ENCODE measurements at places on chromosomes 5 and 9.
A peak's percentile ranks its signal among the peaks of the same experiment; 100 is the strongest.

- DNase-seq, result no peak
Measured at GRCh38 chr5:5941486-5941885, 436.9 kb downstream of the MED10 start.

DNA sequence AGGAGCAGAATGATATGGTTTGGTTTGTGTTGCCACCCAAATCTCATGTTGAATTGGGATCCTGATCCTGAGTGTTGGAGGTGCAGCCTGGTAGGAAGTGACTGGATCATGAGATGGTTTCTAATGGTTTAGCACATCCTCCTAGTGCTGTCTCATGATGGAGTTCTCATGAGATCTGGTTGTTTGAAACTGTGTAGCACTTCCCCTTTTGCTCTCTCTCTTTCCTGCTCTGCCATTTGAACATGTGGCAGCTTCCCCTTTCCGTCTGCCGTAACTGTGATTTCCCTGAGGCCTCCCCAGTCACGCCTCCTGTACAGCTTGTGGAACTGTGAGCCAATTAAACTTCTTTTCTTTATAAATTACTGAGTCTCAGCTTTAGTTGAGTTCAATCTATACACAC lies 756.8 kb upstream of the CDH6 start:
- no peak for DNase-seq

DNA sequence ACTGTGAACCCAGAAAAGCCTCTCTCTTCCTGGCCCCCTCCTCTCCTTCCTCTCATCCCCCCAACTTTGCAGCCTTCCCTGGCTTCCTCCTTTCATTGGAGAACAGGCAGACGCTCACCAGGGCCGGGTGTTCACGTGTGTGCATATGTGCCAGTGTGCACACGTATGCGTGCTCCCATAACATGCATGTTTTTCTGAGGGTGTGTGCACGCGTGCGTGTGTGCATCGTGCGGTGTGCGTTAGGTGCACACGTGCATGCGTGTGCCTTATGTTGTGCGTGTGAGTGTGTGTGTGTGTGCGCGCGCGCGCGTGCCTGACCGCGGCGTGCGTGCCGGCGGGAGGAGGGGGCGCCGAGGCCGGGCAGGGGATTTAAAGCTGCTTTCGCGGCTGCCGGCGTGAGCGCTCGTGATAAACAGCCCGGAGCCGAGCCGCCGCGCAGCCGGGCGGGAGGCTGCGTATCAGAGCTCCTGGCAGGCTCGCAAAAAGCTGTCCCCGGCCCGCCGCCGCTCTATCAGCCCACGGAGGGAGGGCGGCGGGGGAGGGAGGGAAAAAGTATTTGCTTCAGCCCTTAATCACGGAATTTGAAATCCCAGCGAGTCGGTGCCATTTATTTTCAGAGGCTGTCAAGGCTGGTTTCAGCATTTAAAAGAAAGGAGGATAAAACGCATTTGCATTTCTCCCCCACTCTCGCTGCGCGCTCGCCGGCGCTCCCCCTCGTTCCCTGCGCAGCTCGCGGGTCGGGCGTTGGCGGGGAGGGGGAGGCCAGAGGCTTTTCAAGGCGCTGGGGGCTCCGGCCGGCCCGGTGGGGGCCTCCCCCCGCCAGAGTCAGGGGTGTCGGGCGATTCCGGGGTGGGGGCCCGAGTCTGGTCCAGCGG lies 183.9 kb downstream of the C9orf50 start:
- DNase-seq, result peak; percentile 17

DNA sequence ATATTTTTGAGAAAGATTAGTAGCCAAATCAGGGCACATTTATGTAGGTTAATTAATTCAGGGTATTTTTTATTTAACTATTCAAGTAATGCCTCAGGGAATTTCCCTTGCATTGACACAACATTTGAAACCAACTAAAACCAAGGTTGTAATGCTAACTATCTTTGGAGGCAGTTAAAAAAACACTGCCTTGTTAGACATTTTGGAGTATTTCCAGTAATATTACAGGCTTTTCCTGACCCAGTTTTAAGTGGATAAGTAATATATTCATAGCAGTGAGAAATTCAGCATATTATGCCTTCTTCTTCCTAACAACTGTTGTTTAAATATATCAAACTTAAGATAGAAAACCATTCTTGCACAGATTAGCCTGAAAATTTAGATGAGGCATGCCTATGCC lies 175.1 kb downstream of the TMC1 start:
- no peak for DNase-seq

DNA sequence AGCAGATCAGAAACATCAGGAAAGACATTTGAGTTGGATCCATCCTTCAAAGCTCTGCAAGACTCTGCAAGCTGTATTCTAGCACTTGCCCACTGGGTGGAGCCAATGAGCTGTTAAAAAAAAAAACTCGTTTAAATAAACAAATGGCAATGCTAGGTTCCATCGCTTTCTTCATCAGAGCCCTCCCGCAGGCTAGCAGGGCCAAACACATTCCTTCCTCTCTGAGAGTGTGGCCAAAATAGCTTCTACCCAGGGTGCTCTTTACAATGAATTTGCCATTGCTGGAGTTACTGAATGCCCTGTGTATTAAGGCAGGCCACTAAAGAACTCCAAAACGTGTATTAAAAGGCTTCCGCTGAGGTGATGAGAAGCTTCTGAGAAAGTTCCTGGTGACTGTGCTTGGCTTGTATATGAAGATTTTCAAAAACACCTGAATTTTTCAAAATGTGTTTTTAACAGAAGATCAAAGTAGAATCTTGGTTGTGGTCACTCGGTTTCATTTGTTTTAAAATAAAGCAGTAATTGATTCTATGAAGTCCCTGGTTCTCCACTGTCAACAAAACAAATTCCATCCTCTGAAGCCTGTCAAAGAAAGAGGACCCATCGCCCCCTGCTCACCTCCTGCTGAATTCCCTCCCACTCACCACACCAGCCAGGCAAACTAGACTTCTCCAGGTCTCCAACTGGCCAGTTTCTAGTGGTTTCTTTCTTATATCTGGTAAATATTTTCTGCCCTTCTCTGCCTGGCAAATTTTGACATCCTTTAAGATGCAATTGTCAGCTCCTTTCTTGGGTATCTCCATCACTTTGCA lies 36.5 kb upstream of the EQTN start:
- DNase-seq, result peak; percentile 35

GRCh38 chr5:73564675-73565074 lies 764 bp downstream of the ANKRA2 start:
- no peak for DNase-seq

- DNase-seq, result no peak
Measured at GRCh38 chr5:88805151-88805784, 77.7 kb downstream of the MEF2C start.

GRCh38 chr9:12882430-12882829 lies 107.6 kb downstream of the LURAP1L start:
- DNase-seq, result no peak

DNA sequence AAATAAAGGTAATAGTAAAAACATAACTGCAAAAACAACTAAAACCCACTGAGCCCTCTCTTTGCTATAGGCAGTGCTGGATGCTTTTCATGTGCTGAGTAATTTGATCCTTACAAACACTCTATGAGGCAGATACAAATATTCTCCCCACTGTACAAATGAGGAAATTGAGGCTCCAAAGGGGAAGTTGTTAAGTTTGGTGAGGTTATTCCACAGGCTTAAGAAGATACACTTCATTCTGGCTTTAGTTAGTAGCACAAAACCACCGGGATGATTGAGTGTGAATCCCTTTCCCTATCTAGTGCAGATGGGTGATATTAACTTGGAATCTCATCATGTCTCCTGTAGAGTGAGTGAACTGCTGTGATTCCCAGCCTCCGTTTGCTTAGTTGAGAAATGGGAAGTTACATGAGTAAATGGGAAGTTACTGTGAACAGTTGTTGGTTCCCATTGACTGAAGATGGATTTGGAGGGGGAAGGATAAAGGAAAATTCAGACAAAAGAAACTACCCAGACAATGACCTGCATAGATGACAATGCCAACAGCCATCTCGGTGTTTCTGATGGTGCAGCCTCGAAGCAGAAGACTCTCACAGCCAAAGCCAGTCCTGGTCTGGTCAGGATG lies 208.3 kb downstream of the ATP10B start:
- DNase-seq, result no peak

GRCh38 chr9:87869082-87869481 lies 13.6 kb upstream of the SPATA31E1 start:
- DNase-seq, result no peak

GRCh38 chr9:93446073-93446472 lies 5.4 kb upstream of the FAM120A start:
- DNase-seq, result no peak

DNA sequence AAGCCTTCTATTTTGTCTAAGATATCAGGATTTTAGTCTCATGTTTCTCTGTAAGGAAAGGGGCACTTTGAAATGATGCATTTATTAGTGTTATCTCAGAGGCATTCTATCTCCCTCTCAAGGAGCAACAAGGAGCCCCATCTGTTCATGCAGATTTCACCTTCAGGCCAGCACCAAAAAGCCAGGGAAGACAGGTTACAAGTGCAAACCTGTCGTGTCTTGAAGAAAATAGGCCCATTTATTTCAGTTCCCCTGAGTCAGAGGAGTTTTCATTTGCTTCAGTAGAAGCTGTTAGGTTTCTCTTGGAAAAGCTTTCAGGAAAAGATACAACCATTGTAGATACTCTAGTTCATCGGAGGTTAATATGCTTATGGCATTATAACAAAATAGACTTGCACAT lies 97.2 kb downstream of the SPOCK1 start:
- no peak for DNase-seq

- no peak for DNase-seq
Measured at GRCh38 chr5:172896465-172896864, 62.4 kb downstream of the ERGIC1 start.

GRCh38 chr9:127876764-127877562 lies 512 bp downstream of the AK1 start:
- DNase-seq, result no peak

- no peak for DNase-seq
Measured at GRCh38 chr5:174801798-174802197, 77.4 kb downstream of the MSX2 start.

DNA sequence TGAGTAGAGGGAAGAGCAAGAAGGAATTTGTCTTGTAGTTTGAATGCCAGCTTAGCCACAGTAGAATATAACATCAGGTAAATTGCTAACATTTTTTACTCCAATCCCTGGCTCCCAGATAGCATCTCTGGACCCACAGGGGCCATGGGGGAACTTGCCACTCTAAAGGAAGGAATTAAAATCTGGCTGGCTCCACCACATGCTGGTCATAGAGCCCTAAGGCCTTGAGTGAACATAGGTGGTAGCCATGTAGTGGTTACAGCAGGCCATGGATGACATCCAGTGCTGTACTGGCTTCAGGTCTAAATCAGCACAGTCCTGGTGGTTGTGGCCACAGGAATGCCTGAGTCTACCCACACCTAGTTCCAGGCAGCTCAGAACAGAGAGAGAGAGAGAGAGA lies 109.9 kb upstream of the RGMB start:
- DNase-seq, result no peak

DNA sequence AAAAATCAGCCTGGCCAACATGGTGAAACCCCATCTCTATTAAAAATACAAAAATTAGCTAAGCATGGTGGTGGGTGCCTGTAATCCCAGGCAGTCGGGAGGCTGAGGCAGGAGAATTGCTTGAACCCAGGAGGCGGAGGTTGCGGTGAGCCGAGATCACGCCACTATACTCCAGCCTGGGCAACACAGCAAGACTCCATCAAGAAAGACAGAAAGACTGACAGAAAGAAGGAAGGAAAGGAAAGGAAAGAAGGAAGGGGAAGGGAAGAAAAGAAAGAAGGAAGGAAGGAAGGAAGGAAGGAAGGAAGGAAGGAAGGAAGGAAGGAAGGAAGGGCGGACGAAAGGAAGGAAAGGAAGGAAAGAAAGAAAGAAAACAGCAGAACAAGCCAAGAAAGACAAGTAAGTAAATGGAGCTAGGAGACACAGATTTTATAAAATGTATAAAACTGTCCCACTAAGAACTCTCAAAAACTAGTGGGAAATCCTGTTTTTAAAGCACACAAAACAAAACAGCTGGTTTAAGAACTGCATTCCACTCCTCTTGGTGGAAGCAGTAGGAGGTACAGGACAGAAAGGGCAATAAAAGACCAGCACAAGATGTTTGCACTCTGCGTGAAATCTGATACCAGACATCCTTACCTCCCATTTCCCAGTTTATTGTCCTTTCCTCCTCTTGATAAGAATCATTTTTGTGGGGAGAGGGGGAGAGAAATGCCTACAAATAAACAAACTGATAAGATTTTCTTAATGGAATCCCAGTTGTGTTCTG lies 46.7 kb downstream of the MYO10 start:
- DNase-seq, result peak; percentile 50

DNA sequence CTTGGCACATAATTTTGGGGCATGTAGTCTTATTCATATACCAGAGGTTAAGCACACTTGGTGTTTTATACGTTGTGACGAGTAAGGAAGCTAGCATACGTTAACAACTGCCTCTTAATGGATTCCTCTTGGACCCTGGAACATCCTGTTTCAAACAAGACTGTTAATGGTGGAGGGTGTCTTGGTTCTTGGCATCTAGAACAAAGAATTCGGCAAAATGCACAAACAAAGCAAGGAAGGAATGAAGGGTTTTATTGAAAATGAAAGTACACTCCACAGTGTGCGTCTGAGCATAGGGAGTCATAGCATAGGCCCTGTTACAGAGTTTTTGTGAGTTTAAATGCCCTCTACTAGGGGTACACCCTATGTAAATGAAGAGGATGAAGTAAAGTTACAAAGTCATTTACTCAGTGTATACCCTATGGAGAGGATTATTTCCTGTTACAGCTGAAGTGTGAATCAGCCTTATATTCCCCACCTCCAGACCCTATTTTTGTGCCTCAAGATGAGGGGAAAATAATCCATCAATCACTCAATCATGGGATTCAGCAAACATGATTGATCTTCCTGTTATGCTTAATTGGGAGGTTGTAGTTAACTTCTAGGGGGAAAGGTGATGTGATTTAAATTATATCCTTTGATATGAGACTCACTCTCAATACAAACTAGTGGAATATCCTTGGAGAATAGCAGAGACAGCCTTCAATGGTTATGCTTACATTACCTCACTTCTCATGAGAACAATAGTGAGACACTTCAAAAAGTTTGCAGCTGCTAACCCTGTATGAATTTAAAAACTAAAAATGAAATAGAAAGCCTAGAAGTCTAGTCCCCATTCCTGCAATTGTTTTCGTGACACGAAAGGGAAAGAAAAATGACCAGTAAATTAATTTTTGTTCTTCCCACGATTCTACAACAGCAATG lies 84.9 kb upstream of the MYO10 start:
- no peak for DNase-seq

- DNase-seq, result peak; percentile 60
Measured at GRCh38 chr9:28073270-28073669, 500.0 kb upstream of the C9orf72 start.

DNA sequence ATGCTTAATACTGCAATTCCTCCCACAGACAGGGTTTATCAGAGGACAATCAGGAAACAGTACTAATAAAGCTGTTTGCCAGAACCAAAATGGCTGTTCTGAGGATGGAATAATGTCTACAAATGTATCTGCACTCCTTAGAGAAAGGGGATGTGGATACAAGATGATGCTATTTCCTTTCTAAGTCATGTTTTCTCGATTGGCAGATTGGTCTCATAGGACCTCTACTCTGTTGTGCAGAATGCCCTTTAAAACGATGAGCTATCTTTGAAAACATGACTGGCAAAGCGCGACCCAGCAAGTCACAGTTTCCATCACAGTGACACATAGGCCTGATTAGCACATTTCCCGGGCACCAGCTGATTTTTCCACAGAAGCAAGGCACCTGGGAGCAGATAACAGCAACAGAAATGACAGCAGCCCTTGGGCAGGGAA lies 54.0 kb downstream of the AOPEP start:
- DNase-seq, result no peak

Measured in NCI-H526 treated with DMSO at 0.1 percent for 48 hours (cell line).